Posterior cingulate gyrus (tissue), 11 donors: ENCODE measurements at places on chromosomes 5 and 9.

- DNase-seq: no peak
These were observed 82.1 kb downstream of the GAPVD1 start for GRCh38 chr9:125343518-125344275.

DNA sequence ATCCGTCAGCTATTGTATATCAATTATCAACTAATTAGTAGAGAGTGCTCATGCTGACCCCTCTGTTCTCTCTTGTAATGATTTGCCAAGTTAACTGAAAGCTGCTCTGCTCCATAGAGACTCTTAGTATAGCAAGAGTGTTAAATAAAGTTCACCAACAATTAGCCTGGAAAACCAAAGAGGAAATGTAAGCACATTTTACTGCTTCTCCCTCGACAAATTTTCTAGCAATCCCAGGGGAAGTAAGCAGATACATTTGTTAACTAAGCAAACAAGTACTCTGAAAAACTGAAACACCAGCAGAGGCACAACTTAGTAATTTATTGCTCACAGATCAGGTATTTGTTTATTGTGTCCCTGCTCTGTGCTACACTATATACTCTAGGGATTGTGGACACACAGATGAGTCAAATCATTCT is 162.2 kb downstream of the GLIS3 start:
- DNase-seq: no peak

- no peak for DNase-seq
These were observed 157.6 kb upstream of the CCNH start for GRCh38 chr5:87570366-87570765.

GRCh38 chr5:72991394-72991793 is 35.6 kb downstream of the FCHO2 start:
- no peak for DNase-seq

DNA sequence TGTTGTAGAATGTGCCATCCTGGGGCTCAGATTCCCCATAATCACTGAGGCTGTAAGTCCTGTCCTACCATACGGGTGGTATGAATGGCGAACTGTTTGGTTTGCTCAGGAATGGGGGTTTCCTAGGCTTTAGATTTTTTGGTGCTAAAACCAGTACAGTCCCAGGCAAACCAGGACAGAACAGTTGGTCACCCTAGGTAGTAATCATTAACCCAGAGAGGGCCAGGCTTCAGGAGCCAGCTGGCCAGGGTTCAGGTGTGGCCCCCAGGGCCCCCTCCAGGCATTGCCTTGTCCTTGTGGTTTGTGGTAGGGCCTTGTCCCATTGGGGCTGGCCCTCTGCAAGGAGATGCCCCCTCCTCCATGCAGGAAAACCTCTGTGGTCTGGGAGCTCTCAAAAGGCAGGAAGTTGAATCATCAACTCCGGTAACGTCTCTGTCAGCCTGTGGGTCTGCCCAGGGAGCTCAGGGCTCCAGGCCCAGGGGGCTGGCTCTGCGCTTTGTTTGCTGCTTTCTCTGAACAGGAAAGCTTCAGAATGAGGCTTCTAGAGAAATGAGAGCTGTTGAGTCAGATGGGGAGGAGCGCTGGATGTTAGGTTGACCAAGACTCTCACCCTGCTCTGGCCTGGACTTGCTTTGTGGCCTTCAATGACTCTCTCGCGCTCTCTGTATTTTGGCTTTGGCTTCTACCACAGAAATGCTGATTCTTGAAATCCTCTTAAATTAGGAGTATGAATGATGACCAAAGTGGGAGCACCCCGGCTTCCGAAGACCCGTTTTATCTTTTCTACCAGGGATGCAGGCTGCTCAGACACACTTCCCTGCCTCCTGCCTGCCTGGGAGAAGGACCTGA is 22.2 kb upstream of the JADE2 start:
- no peak for DNase-seq

DNA sequence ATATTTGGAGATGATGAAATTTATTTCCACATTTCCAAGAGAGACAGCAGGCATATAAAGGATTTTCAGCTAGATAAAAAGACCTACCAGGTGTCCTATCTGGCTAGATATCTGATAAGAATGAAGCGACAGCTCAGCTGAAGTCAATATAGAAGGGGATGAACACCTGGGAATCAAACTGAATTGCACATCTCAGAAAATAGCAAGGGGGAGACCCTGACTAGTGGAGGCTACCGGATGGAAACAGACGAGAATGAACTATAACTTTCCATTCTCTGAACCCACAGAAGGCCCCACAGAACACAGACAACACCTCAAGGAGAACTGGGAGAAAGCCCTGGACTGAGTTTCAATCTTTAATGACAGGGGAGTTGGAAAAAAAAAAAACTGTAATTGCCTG is 51.1 kb downstream of the CPLANE1 start:
- no peak for DNase-seq

- no peak for DNase-seq
These were observed at the start of gene HMMR for GRCh38 chr5:163460562-163461171. HMMR (plus strand) TSS chr5:163460632; CDS start chr5:163460693, 61 bp downstream.

GRCh38 chr5:176570044-176570443 is 20.9 kb downstream of the CDHR2 start:
- DNase-seq: no peak

DNA sequence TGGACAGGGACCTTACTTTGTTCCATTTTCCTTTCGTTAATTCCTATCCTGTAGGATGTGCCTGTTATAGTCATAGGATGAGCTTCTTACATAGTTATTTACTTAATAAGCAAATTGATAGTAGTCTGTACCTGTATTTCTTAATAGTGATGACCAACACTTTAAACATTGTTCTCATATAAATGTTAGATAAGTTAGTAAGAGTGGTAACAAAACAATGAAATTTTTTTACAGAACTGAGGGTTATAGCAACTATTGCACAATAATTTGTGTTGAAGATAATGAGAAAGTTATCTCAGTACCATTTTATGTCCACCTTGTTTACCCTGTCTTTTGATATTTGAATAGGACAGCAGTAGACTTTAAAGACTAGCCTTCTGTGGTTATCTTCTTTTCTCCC is 162.9 kb upstream of the ELL2 start:
- no peak for DNase-seq

DNA sequence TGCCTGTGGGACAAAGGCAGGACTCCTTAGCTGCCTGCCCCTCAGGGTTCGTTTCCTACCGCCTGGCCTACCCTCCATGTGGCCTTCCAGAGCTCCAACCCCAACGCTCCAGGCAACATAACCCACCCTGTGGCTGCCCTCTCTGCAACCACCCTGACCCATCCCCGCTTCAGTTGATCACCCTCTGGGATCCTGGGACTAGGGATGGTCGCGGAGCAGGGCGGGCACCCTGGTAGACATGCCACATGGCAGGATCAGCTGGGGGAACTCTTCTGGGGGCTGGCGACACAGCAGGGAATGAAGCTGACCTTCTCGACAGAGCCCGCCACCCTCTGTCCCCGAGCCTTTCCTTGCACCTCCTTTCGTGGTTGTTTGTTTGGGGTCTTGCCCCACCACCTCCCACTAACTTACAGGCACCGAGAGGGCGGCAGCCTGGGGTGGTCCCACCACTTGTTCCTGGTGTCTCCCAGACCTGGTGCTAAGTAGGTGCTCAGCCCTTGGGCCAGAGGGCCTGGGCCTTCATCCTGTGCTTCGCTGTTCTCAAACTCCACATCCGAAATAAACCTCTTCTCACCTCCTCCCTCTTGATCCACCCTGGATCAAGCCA is 243.1 kb downstream of the PBX3 start:
- no peak for DNase-seq

GRCh38 chr5:137581776-137582175 is 82.7 kb upstream of the SPOCK1 start:
- no peak for DNase-seq

GRCh38 chr9:94212531-94212930 is 46.6 kb upstream of the ZNF169 start:
- DNase-seq: no peak

DNA sequence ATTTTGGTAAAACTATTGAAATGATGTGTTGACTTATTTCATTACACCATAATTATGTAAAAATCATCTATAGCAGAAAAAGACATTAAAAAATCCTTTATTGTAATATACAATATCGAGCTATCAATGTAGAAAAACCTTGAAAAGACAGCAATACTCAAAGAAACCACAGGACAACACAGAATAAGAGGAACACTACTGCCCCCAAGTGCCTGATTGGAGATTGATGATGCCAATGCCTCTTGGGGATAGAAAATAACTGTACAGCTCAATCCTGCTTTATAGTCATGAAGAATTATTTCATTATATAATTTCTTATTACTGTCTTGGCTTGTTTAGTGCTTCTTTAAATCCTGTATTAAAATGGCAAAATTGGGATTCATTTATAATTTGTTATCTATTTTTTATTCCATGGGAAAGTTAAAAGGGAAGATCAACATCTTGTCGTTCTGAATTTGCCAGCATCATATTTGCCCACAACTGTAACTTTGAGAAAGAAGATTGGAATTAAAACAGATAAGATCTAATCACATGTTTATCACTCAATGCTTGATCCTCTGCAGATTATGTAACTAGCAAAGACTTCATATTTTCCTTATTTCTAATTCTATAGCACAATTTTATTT is 337.5 kb downstream of the CDH9 start:
- peak; percentile 9 for DNase-seq

DNA sequence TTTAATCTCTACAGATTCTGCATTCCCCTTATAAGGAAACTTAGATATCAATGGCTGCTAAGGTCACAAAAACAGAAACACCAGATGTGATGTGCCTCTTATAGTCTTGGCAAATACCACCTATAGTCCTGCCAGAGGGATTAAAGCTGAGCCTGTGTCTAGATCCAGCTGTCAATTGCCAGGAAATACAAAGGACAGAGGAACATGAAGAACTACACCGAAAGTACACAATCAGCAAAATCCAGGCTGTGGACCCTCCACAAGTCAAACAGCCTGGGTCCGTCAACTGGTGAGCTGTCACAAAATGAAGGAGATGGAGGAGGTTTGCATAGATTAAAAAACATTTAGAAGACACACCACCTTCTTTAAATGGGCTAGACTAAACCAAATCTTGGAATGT is 85.4 kb downstream of the KLF4 start:
- DNase-seq: no peak

DNA sequence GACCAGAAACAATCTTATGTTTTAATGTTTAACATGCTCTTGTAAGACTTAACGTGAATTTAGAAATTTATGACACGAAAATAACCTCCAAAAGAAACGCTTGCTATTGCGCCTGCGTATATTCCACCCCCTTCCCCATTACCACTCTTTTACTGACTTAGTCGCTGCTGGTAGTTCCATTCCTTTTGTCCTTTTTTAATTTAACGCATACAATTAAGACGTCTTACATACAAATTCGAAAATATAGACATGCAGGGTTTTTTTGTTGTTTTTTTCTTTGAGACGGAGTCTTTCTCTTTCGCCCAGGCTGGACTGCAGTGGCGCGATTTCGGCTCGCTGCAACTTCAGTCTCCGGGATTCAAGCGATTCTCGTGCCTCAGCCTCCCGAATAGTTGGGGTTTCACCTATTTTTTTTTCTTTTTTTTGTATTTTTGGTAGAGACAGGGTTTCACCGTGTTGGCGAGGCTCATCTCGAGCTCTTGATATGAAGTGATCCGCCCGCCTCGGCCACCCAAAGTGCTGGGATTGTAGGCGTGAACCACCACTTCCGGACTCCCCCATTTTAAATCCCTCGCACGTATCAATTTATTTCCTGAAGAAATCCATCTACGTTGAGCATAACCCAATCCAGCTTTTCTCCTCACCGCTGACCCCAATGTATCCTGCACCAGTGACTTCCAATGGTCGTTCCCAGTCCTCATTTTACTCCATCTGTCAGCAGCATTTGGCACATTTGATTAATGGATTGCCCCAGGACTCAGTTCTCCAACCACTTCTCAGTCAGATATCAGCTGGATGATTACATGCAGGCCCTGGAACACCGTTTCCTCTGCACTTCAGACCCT is 684 bp upstream of the MED7 start:
- peak; percentile 85 for DNase-seq

DNA sequence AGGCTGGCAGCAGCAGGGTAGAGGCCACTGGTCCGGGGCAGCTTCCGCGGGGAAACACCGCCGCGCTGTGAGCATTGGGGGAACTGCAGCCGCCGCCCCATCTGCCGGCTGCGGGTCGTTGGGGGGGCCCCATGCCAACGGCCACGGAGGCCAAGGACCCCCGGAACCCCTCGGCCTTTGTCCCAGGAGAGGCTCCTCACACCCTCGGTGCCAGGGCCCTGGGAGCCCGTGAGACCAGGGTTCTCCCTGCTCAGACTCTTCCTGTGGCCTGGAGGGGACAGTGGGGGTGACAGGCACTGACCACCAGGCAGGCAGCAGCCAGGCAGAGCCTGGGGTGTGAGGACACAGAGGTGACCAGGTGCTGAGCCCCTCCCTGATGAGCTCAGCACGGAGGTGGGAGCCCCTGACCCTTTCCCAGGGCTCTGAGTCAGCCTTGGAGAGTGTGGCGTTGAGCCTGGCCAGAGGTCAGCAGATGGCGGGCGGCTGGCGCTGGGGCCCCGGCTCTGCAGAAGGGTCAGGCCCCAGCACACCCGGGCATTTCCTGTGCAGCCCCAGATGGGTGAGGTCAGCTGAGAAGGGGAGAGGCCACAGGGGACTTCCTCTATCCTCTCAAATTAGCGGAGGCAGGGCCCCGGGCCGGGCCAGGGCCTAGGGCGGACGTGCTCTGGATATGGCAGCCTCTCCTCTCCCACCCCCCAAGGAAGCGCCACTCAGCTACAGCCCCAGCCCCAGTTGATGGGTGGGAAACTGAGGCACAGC is 17.9 kb upstream of the EGFL7 start:
- DNase-seq: peak; percentile 66

DNA sequence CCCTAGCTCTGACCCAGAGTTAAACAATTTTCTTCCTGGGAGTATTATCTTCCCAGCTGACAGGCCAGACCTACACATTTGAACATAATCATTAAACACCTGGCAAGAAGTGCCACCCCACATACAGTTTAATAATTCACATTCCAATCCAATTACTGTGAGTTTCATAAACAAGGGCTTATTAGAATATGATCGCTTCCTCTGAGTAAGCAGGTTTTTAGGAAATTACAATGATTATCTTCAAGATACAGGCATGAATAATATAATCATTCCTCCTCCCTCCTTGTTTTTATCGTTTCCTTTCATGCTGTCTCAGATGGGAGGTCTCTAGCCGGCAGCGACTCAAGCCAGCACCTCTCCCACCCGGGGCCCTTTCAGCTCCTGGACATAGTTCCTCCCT is 15.8 kb upstream of the KIF4B start:
- DNase-seq: no peak

DNA sequence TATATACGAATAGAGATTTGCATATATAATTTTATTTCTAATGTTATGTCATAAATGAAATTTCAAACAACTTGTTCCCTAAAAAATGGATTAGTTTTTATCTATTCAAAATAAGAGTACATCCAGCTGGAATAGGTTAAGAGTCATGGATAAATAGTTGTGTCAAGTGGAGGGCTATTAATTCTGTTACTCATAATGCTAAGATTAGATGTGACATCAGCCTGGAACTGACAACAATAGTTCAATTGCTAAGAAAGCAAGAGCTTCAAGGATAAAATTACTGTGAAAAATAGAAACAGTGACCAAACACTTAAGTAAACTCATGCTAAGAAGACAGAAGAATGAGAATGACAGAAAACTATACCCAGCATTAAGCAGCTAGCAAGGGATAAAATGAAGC is 92.2 kb upstream of the CDH9 start:
- no peak for DNase-seq
